ENCODE measurements at places on chromosomes 1 and 21. TPM values are rescaled to one million over a fixed set of nuclear protein-coding genes. Genes with fewer than 3 reads are reported as not detected.

TRAF3IP3 gene
- polyA plus RNA-seq = not detected

H3-3A gene
- 168 TPM for polyA plus RNA-seq

IL19 gene
- polyA plus RNA-seq = not detected

TDRD5 gene
- polyA plus RNA-seq = not detected

BSND gene
- not detected for polyA plus RNA-seq

BMP8A gene
- polyA plus RNA-seq = not detected

DNA sequence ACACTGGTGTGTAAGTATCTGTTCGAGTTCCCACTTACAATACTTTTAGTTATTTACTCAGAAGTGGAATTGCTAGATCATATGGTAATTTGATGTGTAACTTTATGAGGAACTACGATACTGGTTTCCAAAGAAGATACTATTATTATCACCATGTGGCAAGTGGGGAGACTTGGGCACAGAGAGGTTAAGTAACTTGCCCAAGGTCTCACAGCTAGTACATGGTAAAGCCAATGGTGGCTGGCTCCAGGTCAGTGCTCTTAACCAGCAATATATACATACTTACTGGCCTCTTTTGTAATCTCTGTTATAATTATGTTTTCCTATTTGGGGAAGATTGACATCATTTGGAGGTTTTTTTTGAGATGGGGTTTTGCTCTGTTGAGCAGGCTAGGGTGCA is 138.9 kb upstream of the HNRNPU start:
- DNase-seq = no peak

- no peak for DNase-seq
Observed at GRCh38 chr1:64499966-64500365, 30.0 kb downstream of the CACHD1 start.

- DNase-seq = no peak
Observed at GRCh38 chr1:12208764-12209494, 20.9 kb upstream of the VPS13D start.

DNA sequence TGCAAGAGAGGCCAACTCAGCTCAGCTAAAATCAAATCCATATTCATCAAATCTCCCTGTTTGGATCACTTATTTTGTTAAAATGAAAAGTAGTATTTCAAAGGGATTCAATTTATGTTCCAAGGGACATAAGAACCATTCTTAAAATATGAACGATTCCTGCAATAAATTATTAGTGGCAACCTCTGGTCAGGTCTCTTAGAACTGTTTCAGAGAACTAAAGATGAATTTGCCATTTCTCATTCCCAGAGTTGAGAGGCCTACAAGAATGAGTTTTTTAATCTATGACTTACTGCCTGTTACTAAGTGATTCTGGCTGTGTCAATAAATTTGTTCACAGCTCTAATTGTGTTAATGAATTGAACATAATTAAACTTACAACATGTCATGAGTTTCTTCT is 268.5 kb downstream of the SPATA17 start:
- DNase-seq = no peak

- no peak for DNase-seq
Observed at GRCh38 chr1:155978973-155979429, 654 bp upstream of the ARHGEF2 start.

DNA sequence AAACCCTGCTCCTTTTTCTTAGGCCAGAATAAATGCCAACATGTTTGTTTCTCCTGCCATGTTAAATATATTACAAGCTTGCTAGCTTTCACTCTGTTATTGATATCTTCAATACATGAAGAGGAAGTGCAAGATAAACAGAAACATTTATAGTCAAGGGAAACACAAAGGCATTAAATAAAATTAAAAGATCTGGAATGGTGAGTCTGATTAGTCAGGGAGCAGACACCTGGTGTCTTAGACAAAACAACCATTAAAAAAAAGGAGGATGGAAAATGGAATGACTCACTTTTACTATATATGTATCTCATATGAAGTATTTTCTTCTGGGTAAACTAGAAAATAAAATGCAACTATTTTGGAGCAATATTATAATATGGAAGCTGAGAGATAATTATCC is 123.3 kb downstream of the SMYD3 start:
- DNase-seq = no peak

GRCh38 chr21:25039461-25040380 is 567.6 kb downstream of the MRPL39 start:
- DNase-seq = no peak

DNA sequence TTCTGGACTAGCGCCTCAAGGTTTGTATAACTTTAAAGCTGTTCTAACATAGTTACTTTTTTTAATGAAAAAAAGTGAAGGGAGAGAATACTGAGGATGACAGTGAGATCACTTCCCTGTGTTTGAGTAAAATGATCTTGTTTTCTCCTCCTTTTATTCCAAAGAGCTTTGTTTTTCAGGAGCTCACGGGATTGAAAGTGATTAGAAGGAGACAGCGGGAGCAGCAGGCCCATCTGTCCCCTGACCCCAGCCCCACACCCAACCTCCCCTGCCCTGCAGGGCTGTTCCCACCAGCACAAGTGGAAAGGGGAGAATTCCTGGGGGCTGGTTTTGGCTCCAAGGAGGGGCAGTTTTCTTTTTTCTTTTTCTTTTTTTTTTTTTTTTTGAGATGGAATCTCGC is 2.1 kb upstream of the DNMT3L start:
- no peak for DNase-seq

DNA sequence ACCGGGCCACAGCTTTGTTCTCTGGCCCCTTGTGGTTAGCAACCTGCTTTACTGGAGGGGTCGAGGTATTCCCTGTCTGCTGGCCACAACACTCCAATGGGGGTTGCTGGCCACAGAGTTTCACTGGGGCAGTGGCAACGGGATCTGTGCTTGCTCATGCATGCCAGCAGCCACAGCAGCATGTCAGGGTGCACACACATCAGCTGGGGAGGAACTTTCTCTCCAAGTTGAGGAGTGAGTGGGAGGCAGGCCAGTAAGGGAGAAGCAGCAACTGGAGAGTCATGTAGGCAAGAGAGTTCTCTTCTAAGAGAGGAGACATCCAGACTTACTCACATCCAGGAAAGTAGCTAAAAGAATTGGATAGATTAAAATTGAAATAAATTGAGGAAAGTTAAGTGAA is 38.0 kb downstream of the SAMD13 start:
- no peak for DNase-seq

- no peak for DNase-seq
Observed at GRCh38 chr1:29415156-29415830, 179.0 kb downstream of the PTPRU start.

GRCh38 chr1:230251644-230252191 is 174.4 kb downstream of the PGBD5 start:
- DNase-seq = no peak

DNA sequence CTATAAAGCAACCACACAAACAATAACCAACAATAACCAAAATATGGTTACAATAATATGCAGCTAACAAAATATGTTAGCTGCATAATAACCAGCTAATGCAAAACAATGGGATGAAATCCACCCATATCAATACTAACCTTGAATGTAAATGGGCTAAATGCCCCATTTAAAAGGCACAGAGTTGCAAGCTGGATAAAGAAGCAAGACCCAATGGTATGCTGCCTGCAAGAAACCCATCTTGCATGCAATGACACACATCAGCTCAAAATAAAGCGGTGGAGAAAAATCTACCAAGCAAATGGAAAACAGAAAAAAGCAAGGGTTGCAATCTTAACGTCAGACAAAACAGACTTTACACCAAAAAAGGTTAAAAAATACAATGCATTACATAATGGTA is 316.5 kb upstream of the NR5A2 start:
- no peak for DNase-seq

DNA sequence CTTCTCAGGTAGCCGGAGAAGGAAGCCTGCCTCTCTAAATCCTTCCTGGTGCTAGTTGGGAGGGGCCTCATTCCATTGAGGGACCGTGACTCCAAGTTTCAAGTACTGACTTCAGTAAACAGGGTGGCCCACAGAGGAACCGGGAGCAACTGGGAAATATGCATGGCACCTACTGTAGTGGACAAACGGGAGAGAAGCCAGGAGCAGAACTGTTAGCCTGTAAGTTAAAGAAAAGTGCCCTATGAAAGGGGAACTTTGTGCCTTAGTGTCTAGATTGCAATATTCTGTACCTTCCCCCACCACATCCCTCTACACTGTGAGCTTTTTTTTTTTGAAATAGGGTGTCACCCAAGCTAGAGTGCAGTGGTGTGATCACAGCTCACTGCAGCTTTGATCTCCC is 33.2 kb upstream of the KANK4 start:
- DNase-seq = no peak

DNA sequence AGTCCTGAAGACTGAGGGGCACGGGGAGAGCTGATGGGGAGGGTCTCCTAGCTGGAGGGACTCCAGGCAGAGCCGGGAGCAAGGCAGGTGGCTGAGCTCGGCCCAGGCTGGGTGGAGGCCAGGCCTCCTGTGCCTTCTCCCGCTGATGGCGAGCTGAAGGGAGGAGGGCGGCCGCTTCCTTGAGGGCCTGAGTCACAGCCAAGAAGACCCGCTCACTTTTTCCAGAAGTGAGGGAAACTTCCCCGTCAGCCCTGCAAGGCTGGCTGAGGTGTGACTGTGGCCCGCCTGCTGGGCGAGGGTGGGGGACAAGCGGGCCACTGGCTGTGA is 1.7 kb upstream of the VWA1 start:
- DNase-seq = no peak

GRCh38 chr1:117009132-117009531 is 7.6 kb downstream of the CD101 start:
- no peak for DNase-seq

DNA sequence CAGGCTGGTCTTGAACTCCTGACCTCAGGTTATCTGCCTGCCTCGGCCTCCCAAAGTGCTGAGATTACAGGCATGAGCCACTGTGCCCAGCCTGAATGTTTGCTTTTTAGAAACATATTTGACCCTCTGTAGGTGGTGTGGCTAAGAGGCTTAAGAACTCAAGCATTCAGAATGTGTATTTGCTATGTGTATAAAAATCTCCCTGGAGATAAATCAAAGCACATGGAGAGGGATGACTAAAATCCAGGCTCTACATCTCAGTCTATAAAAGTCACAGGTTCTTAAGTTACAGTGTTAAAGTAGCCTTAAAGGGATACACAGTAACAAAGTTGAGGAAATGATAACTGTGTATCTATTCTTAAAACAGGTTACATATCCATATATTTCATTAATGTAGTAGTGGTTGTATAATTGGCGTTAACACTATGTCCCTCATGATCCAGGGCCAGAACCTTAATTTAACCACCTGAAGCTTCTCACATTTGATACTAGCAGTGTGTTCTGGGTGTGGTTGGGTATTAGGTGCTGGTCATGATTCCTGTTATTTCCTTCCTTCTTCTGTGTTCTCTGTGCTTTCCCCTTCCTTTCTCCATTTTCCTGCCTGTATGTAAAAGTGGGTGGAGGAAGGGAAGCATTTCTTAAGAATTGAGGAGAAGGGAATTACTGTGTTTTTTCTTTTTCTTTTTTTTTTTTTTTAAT is 16.2 kb downstream of the GIPC2 start:
- peak; percentile 97 for DNase-seq

DNA sequence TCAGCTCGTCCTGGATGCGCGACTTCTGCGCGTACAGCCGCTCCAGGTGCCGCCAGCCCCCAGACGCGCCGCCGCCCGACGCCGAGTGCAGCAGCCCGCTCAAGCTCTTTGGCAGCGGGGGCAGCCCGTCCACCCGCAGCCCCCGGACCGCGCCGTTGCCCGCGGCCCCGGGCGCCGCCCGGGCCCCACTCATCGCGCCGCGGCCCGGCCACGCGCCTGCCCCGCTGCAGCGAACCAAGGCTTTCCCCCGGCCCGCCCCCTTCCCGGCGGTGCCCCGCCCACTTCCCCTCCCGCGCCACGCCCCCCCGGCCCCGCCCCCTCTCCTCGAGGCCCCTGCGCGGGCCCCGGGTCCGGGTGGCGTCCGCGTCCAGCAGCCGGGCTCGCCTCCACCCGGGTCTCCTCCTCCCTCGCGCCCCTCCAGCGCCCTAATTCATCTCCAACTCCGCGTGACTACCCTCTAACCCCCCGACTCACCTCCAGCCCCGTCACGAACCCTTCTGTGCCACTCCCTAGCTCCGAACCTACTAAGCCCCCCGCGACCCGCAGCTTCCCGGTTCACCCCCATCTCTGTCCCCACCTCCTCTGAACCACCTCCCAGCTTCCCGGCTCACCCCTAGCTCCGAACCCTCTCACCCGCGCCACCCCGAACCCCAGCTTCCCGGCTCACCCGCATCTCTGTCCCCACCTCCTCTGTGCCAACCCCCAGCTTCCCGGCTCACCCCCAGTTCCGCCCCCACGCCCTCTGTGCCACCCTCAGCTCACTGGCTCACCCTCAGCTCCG is at the start of gene FAM89A:
Gene FAM89A, minus strand, starts transcription at position 236 of the 781 bp plus-strand sequence. Its CDS starts 43 bp downstream, at position 193.
- DNase-seq = no peak

- no peak for DNase-seq
Observed at GRCh38 chr1:19357299-19357986, 45.3 kb downstream of the SLC66A1 start.

- no peak for DNase-seq
Observed at GRCh38 chr1:79430437-79430836, 423.9 kb upstream of the ADGRL4 start.

- no peak for DNase-seq
Observed at GRCh38 chr21:44932408-44933181, 7.2 kb upstream of the SLX9 start.

- DNase-seq = peak; percentile 71
Observed at GRCh38 chr1:227192163-227192562, 126.1 kb downstream of the CDC42BPA start.

- DNase-seq = no peak
Observed at GRCh38 chr21:27534206-27534605, 567.3 kb upstream of the ADAMTS5 start.

- DNase-seq = no peak
Observed at GRCh38 chr1:28091043-28091781, 2.8 kb upstream of the EYA3 start.

DNA sequence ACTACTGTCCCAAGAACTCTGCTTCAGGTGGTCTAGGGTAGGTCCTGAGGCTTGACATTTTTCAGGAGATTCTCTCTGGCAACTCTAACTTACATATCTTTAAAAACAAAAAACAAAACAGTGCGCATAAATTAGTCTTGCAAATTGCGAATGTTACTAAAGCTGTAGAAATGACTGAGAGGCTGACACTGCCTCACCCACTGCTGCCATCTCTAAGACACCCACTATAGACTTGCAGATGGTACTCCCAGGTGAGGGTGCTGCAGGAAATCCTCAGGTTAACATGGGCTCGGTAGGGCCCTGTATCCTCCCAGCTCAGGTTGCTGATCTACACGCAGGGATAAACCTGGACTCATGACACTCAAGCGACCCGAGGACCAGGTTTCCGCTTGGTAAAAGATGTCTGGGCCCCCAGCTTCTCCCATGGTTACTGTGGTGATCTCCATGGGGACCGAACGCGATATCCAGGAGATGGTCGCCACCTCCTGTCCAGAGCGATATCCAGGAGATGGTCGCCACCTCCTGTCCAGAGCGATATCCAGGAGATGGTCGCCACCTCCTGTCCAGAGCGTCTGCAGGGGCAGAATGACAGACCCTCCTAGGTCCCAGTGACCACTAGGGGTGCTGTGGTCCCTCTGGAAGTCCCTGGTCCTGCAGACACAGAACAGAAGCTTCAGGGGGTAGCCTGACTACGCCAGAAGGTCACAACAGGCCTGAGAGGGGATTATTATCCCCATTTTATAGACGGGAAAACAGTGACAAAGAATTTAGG is 16.2 kb upstream of the LY9 start:
- DNase-seq = no peak

All from BJ (cell line).